ENCODE measurements at places on chromosomes 1 and 21. TPM values are rescaled to one million over a fixed set of nuclear protein-coding genes. Genes with fewer than 3 reads are reported as not detected.

The CR1 gene
- total RNA-seq: not detected

The LINGO4 gene
- not detected for total RNA-seq

The PLCH2 gene
- total RNA-seq: not detected

The GJA5 gene
- total RNA-seq: not detected

The AKR7A3 gene
- total RNA-seq: 0.69 TPM

The RGS16 gene
- total RNA-seq: not detected

The BNIPL gene
- total RNA-seq: under 0.01 TPM

The SPRR1B gene
- not detected for total RNA-seq

The PRKAB2 gene
- 18.9 TPM for total RNA-seq

The TRABD2B gene
- not detected for total RNA-seq

The IFI44L gene
- 174 TPM for total RNA-seq

The FMOD gene
- under 0.01 TPM for total RNA-seq

The PTPN22 gene
- total RNA-seq: 0.36 TPM

The BSND gene
- total RNA-seq: not detected

The LCE1F gene
- not detected for total RNA-seq

The FASLG gene
- total RNA-seq: not detected
